Activated CD8-positive, alpha-beta memory T cell treated with anti-CD3 and anti-CD28 coated beads, Interleukin-2, amount 50 U/mL, for 4 hours (primary cell): ENCODE measurements at places on chromosomes 1 and 21.
A peak's percentile ranks its signal among the peaks of the same experiment; 100 is the strongest.

DNA sequence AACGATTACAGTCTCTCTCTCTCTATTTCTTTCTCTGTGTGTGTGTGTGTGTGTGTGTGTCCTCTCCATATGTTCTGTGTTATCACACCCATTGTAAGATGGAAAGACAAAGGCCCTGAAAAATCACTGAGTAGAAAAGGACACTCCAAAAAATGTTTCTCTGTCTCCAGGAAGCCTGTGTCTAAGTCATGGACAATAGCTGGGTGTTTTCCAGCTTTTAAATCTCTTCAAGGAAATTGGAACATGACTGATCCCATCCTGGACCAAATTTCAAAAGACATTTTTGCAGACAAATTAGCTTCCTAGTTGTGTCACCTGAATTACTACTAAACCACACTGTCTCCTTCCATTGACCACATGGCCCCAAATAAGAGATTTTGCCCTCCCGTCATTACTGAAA lies 31.0 kb upstream of the LMX1A start:
- DNase-seq, result no peak

DNA sequence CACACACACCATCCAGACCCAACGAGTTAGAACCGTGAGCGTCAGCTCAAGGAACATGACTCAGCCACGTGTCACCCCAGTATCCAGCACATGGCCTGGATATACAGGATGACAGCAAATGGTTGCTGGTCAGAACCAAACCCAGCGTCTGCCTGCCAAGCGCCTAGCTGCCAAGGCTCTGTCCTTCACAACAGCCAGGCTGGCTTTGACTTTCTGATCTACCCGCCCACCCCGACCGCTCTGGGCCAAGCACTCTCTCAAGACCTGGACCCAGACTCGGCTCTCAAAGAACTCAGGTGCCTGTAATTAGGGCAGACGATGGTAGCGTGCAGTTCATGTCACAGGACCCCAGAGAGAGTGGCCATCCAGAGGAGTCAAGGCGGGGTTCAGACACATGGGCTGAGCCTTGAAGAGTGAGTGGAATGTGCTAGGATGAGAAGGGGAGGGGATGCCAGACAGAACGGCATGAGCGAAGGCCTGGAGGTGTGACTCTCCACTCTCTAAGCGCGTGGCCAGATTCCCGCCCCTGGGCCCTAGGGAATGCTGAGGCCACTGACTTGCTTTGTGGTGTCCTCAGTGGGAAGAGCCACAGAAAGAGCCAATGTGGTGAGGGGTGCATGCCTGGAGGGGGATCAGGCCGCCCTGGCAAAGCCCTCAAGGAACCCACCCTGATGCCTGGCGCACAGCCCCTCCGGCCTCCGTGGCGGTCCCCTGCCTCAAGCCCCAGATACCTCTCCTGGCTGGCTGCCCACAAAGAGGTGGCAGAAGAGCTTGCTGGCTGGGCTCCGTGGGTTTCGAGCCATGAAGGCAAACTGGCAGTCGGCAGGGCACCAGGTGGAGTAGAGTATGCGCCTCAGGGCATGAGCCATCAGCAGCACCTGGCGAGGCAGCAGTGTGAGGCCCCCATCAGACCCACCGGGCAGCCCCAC lies 7.0 kb downstream of the SH2D5 start:
- no peak for DNase-seq

DNA sequence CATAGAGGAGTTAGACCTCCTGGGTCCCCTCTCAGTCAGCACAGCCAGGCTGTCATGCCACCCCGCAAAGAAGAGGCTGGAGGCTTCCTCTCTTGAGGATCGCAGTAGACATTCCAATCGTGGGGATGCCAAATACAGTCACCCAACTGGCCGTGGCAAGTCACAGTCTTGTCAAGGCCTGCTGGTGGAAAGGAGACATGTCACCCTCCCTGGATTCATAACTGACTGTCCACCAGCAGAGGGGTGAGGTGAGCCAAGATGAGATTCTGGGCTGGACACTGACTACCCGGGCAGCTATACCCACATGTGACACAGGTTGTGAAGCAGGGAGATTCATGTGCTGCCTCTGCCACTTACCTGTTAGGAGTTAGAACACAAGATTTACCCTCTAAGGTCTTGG lies 123.5 kb upstream of the NGF start:
- no peak for DNase-seq

GRCh38 chr1:6459850-6460265 lies 6.1 kb downstream of the TNFRSF25 start:
- peak; percentile 53 for DNase-seq

GRCh38 chr1:163737261-163737660 lies 415.5 kb downstream of the NUF2 start:
- no peak for DNase-seq
